ENCODE measurements at places on chromosomes 5 and 9. TPM values are rescaled to one million over a fixed set of nuclear protein-coding genes. Genes with fewer than 3 reads are reported as not detected.

DNA sequence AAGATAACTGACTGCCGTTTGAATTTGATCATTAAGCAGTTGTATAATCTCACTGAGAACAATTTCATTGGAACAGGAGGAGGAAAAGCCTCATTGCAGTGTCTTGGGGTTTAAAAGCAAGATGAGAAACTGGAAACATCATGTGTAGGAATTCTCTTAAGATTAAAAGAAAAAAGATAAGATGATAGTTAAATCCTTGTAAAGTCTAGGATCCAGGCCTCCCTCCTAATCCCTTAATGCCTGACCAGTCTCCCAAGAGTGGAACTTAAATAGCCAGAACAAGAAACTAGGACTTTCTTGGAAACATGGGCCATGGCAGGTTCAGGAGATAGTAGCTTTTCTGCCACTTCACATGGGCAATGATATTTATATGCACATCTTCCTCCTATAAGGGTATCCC, 37.0 kb upstream of the LRRC19 start:
- H3K36me3 ChIP-seq = no peaks in the 10 kb centered on the region
- DNase-seq = no peak
- no peaks in the 10 kb centered on the region for H3K27me3 ChIP-seq
- no peak overlapping the region for H3K4me3 ChIP-seq

The MGAT4B gene
- 12.3 TPM for polyA plus RNA-seq

DNA sequence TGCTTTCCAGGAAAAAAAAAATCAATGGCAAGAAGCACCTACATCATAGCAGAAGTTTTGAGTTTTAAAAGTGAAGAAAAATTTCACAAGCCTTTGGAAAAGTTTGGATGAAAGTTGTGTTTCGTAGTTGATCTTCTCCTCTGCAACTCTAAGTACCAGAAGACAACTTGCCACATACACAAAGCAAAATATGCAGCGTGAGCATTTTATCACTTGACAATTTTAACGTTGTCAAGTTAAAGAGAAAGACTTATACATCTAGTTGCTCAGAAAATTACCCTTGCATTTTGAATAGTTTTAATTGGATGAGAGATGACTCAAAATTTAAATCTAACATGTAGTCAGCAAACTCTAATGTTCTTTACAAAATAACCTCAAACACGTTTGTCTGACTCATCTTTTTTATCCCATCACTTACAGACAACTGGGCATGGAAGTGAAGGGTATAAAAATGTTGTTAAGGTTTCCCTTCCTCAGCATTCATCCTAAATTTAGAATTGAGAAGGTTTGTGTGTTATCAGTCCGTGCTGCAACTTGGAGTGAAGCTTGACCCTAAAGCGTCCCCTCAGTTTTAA, 213.4 kb downstream of the MARCHF11 start:
- no peaks in the 10 kb centered on the region for H3K4me1 ChIP-seq
- no peak overlapping the region for H3K27ac ChIP-seq
- no peaks in the 10 kb centered on the region for H3K27me3 ChIP-seq
- H3K36me3 ChIP-seq = no peaks in the 10 kb centered on the region
- no peak overlapping the region for H3K4me3 ChIP-seq

- H3K4me1 ChIP-seq = no peaks in the 10 kb centered on the region
- H3K27ac ChIP-seq = no peak overlapping the region
- no peak overlapping the region for H3K4me3 ChIP-seq
- H3K27me3 ChIP-seq = no peaks in the 10 kb centered on the region
- DNase-seq = no peak
Observed at GRCh38 chr9:22342491-22343217, 104.0 kb upstream of the DMRTA1 start.

- no peak for DNase-seq
- peaks cover 39% of the 10 kb centered on the region for H3K4me1 ChIP-seq
- H3K27me3 ChIP-seq = no peaks in the 10 kb centered on the region
- H3K36me3 ChIP-seq = no peaks in the 10 kb centered on the region
- no peak overlapping the region for H3K4me3 ChIP-seq
Observed at GRCh38 chr5:132003170-132003744, 8.2 kb downstream of the ACSL6 start.

The WDR31 gene
- polyA plus RNA-seq = 0.48 TPM

GRCh38 chr5:74408150-74409043, 232.1 kb downstream of the ENC1 start:
- H3K27ac ChIP-seq = no peak overlapping the region
- H3K36me3 ChIP-seq = no peaks in the 10 kb centered on the region
- no peaks in the 10 kb centered on the region for H3K27me3 ChIP-seq
- no peak overlapping the region for H3K4me3 ChIP-seq
- DNase-seq = no peak
- no peaks in the 10 kb centered on the region for H3K4me1 ChIP-seq

DNA sequence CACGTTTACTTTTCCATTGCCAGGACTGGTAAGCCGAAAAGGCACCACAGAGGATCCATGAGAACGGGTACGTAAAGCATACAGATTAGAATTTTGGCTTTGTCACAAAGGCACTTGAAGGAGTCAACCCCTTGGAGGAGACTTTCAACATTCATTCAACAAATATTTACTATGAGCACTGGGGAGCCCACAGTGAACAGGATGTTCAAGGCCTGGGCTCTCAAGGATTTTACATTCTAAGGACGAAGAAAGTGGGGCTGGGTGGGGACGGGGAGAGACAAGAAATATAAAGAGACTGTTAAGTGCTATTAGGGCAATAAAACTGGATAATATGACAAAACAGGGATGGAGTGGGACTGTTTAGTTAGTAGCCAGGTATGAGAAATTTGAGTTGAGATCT, 66.0 kb downstream of the KLF4 start:
- no peak for DNase-seq
- H3K4me3 ChIP-seq = no peak overlapping the region
- H3K27ac ChIP-seq = no peak overlapping the region
- H3K36me3 ChIP-seq = no peaks in the 10 kb centered on the region

The IFNA17 gene
- not detected for polyA plus RNA-seq

- H3K36me3 ChIP-seq = peaks cover 10% of the 10 kb centered on the region
- H3K4me1 ChIP-seq = peaks cover 12% of the 10 kb centered on the region
- DNase-seq = peak; percentile 38
Observed at GRCh38 chr5:443239-444151, 519 bp downstream of the EXOC3 start.

GRCh38 chr5:27598576-27598975, 560.2 kb upstream of the CDH9 start:
- no peak overlapping the region for H3K27ac ChIP-seq
- no peaks in the 10 kb centered on the region for H3K27me3 ChIP-seq
- no peak for DNase-seq
- no peak overlapping the region for H3K4me3 ChIP-seq
- H3K4me1 ChIP-seq = no peaks in the 10 kb centered on the region

- H3K36me3 ChIP-seq = no peaks in the 10 kb centered on the region
- no peak for DNase-seq
- no peak overlapping the region for H3K4me3 ChIP-seq
- no peaks in the 10 kb centered on the region for H3K4me1 ChIP-seq
Observed at GRCh38 chr5:4513381-4513780, 626.7 kb upstream of the ADAMTS16 start.

DNA sequence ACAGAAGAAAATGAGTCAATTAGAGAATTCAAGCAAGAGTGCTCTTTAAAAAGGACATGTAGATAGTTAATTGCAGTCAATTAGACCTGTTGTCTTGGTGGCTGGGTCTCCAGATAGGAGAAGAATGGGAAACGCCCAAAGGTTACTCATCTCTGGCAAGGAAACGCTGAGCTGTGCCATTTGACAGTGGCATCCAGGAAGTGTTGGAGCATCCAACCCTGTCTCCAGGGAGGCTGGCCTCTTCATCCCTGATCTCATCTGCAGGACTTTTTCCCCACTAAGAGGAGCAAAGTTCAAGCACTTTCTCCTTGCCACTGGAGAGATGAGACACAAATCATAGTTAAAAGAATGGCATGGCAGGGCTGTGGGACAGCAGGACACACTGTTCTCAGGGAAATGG, 111.7 kb upstream of the MSX2 start:
- H3K36me3 ChIP-seq = no peaks in the 10 kb centered on the region
- DNase-seq = no peak
- no peak overlapping the region for H3K27ac ChIP-seq
- no peak overlapping the region for H3K4me3 ChIP-seq
- H3K27me3 ChIP-seq = no peaks in the 10 kb centered on the region

The GSN gene
- polyA plus RNA-seq = 2.9 TPM

The TMOD1 gene
- 0.76 TPM for polyA plus RNA-seq

- H3K36me3 ChIP-seq = no peaks in the 10 kb centered on the region
- no peaks in the 10 kb centered on the region for H3K4me1 ChIP-seq
- no peak overlapping the region for H3K27ac ChIP-seq
- H3K27me3 ChIP-seq = no peaks in the 10 kb centered on the region
- H3K4me3 ChIP-seq = no peak overlapping the region
- DNase-seq = peak; percentile 61
Observed at GRCh38 chr9:124126648-124127646, 115.4 kb downstream of the LHX2 start.

DNA sequence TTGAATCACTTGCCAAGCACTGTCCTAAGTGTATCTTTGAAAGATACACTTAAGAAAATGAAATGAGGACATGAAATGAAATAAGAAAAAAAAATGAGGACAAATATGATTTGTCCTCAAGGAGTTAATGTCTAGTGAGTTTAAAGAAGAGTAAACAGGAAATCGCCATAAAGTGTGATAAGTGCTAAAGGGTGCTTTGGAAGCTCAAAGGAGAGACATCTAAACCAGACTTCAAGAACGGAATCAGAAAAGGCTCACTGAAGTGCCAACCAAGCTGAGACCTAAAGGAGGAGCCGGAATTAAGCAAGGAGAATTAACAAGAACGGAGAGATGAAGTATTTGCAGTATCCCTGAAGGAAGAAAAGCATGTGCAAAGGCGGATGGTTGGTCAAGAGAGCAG, 200.8 kb downstream of the CWC27 start:
- no peaks in the 10 kb centered on the region for H3K36me3 ChIP-seq
- H3K27ac ChIP-seq = no peak overlapping the region
- H3K27me3 ChIP-seq = no peaks in the 10 kb centered on the region
- H3K4me3 ChIP-seq = no peak overlapping the region
- no peak for DNase-seq
- no peaks in the 10 kb centered on the region for H3K4me1 ChIP-seq

- H3K27me3 ChIP-seq = no peaks in the 10 kb centered on the region
- H3K27ac ChIP-seq = no peak overlapping the region
- DNase-seq = no peak
- H3K36me3 ChIP-seq = no peaks in the 10 kb centered on the region
Observed at GRCh38 chr5:36842087-36842486, 34.5 kb upstream of the NIPBL start.

GRCh38 chr5:23579566-23579965, 72.2 kb downstream of the PRDM9 start:
- no peaks in the 10 kb centered on the region for H3K27me3 ChIP-seq
- no peaks in the 10 kb centered on the region for H3K36me3 ChIP-seq
- H3K4me3 ChIP-seq = no peak overlapping the region

The NANS gene
- 33.2 TPM for polyA plus RNA-seq

- H3K4me3 ChIP-seq = no peak overlapping the region
- no peaks in the 10 kb centered on the region for H3K4me1 ChIP-seq
- no peak overlapping the region for H3K27ac ChIP-seq
Observed at GRCh38 chr9:91690540-91691249, 259.3 kb downstream of the ROR2 start.

DNA sequence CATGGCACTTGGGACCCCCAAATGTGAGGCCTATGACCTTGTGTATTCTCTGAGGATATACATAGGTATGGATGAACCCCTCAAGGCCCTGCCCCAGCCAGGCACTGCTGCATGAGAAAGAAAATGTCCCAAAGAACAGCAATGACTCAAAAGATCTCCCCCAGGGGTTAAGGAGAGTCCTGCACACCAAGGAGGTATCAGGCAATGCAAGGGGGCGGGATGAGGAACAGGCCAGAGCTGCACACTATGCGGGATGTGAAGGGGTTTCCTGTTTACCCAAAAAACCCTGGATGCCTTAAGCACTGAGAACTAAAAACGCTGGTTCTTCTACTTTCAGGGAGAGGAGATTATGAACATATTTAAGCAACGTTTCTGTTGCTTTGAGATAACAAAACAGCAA, 3.4 kb downstream of the RAPGEF1 start:
- no peaks in the 10 kb centered on the region for H3K36me3 ChIP-seq
- no peaks in the 10 kb centered on the region for H3K27me3 ChIP-seq
- H3K4me3 ChIP-seq = peak overlapping the region; percentile 21

GRCh38 chr5:67244345-67244793, 47.8 kb upstream of the CD180 start:
- DNase-seq = no peak
- H3K36me3 ChIP-seq = no peaks in the 10 kb centered on the region
- no peaks in the 10 kb centered on the region for H3K27me3 ChIP-seq
- H3K4me3 ChIP-seq = no peak overlapping the region
- H3K4me1 ChIP-seq = peaks cover 5% of the 10 kb centered on the region
- H3K27ac ChIP-seq = no peak overlapping the region

- H3K4me1 ChIP-seq = peaks cover 27% of the 10 kb centered on the region
- H3K27me3 ChIP-seq = peaks cover 10% of the 10 kb centered on the region
- H3K36me3 ChIP-seq = no peaks in the 10 kb centered on the region
- no peak overlapping the region for H3K27ac ChIP-seq
- no peak overlapping the region for H3K4me3 ChIP-seq
Observed at GRCh38 chr9:137304383-137305059, 2.5 kb upstream of the NRARP start.

DNA sequence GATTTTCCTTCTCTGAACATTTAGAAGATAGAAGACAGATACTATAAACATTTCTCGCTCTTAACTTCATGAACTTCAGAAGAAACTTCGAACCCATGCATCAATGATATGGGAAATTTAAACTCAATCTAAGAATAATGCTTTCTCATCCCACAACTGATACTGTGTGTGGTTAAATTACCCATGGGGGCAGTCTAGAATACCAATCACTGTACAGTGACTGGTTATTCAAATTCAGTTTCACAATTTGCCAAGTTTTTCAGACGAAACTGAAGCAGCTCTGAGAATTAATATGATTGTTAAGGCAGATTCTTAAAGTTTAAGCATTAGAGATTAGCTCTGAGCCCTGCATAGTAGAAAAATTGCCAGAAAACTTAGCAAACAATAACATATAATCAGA, 431.0 kb downstream of the SH3GL2 start:
- no peak for DNase-seq
- H3K27ac ChIP-seq = no peak overlapping the region
- no peaks in the 10 kb centered on the region for H3K36me3 ChIP-seq

GRCh38 chr9:88746743-88747398, 211.9 kb downstream of the NXNL2 start:
- no peak overlapping the region for H3K27ac ChIP-seq
- no peak for DNase-seq
- no peaks in the 10 kb centered on the region for H3K27me3 ChIP-seq

- no peaks in the 10 kb centered on the region for H3K4me1 ChIP-seq
- no peaks in the 10 kb centered on the region for H3K36me3 ChIP-seq
- H3K4me3 ChIP-seq = no peak overlapping the region
- no peak overlapping the region for H3K27ac ChIP-seq
Observed at GRCh38 chr5:153702265-153702664, 211.8 kb downstream of the GRIA1 start.

The OMD gene
- not detected for polyA plus RNA-seq

The PIP5K1B gene
- polyA plus RNA-seq = 0.54 TPM

GRCh38 chr9:1513105-1513504, 462.9 kb downstream of the DMRT2 start:
- H3K36me3 ChIP-seq = no peaks in the 10 kb centered on the region
- H3K27ac ChIP-seq = no peak overlapping the region
- H3K27me3 ChIP-seq = no peaks in the 10 kb centered on the region
- no peak for DNase-seq
- H3K4me3 ChIP-seq = no peak overlapping the region
- H3K4me1 ChIP-seq = no peaks in the 10 kb centered on the region

- no peaks in the 10 kb centered on the region for H3K36me3 ChIP-seq
- DNase-seq = no peak
- no peaks in the 10 kb centered on the region for H3K27me3 ChIP-seq
- H3K4me3 ChIP-seq = no peak overlapping the region
Observed at GRCh38 chr5:172564188-172564587, 76.9 kb upstream of the NEURL1B start.

GRCh38 chr5:39523821-39524220, 99.0 kb upstream of the DAB2 start:
- no peaks in the 10 kb centered on the region for H3K36me3 ChIP-seq
- no peak overlapping the region for H3K27ac ChIP-seq
- H3K27me3 ChIP-seq = no peaks in the 10 kb centered on the region
- no peak for DNase-seq
- H3K4me1 ChIP-seq = no peaks in the 10 kb centered on the region
